ENCODE measurements at places on chromosomes 11 and 22.

GRCh38 chr11:15944460-15944859 lies 411.9 kb downstream of the SOX6 start:
- peak; percentile 64 for DNase-seq

- DNase-seq: no peak
Observed at GRCh38 chr11:119599864-119600541, 129.0 kb downstream of the NECTIN1 start.

DNA sequence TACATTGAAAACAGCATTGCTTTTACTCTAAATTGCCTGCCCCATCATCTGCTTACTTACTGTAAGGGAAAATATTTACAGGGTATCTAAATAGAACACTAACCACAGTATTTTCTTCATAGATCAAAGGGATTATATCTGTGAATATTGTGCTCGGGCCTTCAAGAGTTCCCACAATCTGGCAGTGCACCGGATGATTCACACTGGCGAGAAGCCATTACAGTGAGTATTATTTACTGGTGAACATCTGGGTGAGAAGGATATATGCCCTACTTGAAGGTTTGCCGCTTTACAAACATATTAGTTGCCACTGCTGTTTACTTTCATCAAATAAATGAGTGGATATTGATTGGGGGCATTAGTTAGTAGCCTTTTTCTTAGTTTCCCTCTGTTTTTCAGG lies 5.9 kb upstream of the CNTF start:
- no peak for DNase-seq

- no peak for DNase-seq
Observed at GRCh38 chr11:14422814-14423182, 63.8 kb upstream of the RRAS2 start.

- DNase-seq: no peak
Observed at GRCh38 chr11:120125024-120125423, 12.9 kb downstream of the TRIM29 start.

- DNase-seq: peak; percentile 89
Observed at GRCh38 chr11:73141309-73142127, 600 bp downstream of the FCHSD2 start.

- no peak for DNase-seq
Observed at GRCh38 chr22:37616201-37617083, 7.8 kb downstream of the GGA1 start.

GRCh38 chr11:67387069-67387468 lies 4.7 kb upstream of the RAD9A start:
- DNase-seq: peak; percentile 58

- DNase-seq: no peak
Observed at GRCh38 chr11:97743205-97743742, 1277.5 kb upstream of the CNTN5 start.

GRCh38 chr11:6926208-6927029 lies at the start of gene ZNF215:
Gene ZNF215, plus strand, starts transcription at chr11:6926426. Its CDS starts 5,847 bp downstream, at chr11:6932273.
- DNase-seq: peak; percentile 97

GRCh38 chr11:69010964-69011623 lies 2.0 kb downstream of the MRGPRF start:
- peak; percentile 90 for DNase-seq

- peak; percentile 77 for DNase-seq
Observed at GRCh38 chr11:889687-890475, 20.7 kb downstream of the CHID1 start.

DNA sequence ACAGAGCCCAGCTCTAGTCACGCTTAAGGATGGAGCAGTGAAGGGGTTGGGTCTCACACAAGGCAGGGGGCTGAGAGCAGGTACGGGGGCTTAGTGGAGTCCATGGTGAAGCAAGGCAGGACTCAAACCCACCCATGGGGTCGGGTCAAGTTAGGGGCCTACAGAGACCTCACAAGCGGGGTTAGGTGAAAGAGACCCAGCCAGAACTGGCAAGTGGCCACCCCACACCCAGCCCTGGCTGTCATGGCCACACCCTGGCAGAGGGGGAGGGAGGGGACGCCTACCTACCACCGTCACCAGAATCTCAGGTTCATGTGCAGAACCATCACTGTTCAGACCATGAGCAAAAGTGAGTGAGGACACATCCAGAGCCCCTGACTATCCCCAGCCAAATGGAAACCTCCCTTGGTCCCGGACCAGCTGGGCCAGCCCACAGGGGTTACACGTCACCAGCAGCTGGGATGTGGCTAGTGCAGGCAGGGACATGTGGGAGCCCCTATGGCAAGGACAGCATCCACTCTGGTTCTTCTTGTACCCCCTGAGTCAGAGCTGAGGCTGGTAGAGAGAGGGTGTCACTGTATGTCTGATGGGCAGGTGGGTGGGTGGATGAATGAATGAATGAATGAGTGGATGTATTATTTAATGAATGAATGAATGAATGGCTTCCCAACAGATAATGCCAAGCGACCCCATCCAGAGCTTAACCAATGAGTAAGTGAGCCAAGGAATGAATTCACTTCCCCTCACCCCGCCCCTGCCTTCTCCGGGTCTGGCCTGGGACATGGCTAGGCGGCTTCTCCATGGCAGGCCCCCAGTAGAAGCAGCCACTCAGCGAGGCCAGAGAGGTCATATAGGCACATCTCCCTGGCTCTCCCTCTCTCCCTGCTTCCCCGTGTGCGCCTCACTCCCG lies 681.6 kb downstream of the TBC1D22A start:
- DNase-seq: no peak

- no peak for DNase-seq
Observed at GRCh38 chr22:26385164-26385563, 43.9 kb upstream of the ASPHD2 start.

DNA sequence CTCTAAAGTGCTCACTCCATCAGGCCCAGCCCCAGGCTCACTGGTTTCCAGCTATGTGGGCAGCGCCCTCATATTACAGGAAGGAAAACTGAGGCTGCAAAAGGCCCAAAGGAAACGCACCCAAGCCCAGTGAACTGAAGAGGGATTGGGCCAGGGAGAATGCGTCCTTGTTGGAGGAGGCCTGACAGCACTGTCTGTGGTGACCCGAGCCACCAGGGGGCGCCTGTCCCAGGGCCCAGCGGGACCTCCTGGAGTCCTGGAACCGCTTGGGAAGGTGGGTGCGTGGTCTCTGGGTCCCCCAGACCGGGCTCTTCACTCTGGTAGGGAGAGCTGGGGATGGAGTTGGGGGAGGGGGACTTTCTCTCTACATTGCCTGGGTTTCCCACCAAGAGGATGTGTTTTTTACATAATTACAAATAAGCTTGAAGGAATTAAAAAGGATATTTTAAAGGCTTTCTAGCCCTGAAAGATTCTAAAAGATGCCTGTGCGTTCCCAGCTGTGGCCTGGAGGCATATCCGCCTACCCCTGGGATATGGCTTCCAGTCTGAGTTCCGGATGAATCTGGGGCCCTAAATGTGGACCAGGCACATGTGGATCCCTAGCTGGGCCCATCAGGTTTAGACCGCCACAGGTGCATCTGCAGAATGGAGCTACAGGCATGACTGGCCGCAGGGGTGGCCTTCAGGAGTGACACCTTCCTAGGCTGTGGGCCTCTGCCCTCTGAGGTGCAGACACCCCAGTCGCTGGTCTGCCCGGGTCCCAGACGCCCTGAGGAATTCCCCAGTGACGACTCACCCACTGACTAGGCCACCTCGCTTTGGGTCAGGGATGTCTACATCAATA lies 4.2 kb downstream of the SPI1 start:
- peak; percentile 96 for DNase-seq

DNA sequence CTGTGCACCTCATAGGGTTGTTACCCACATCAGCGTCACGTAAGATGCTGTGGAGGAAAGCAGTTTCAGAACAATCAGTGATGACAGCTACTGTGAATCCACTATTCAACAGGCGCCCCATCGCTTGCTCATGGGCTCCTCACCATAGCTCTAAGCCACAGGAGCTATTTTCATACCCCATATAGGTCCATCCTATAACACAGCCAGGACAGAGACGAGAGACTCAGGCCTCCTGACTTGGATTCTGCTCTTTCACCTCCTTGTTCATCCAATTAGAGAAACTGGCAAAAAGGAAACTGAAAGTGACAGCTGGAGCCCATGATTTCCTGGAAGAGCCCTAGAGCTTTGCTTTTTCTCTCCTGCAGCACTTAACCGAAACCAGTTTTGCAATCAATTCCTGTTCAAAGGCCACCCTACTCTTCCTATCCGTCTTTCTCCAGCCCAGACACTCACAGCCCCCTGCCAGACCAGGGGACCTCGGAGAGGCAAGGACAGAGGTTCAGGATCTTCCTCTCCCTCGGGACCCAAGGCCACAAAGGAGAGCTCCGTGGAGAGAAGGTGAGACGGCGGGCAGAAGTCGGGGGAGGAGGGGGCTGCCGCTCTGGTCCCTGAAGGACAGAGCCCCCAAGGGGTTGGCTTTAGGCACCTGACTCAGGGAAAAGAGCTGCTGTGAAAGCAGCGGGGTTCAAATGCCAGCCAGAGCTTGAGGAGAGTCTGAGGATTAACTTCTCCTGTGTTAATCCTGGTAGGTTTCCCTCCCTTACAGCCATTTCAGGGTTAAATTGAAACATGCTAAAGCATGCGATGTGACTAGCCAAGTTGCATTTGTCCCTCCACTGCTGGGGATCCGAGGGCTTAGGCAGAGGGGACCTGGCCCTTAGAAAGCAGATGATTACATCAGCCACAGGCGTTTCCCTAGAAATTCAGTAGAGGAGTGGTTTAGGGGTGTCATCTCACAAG lies at the start of gene APOL6:
Gene APOL6, plus strand, starts transcription at position 381 of the 960 bp plus-strand sequence. CDS start 7,980 bp downstream, outside the sequence.
- DNase-seq: no peak

DNA sequence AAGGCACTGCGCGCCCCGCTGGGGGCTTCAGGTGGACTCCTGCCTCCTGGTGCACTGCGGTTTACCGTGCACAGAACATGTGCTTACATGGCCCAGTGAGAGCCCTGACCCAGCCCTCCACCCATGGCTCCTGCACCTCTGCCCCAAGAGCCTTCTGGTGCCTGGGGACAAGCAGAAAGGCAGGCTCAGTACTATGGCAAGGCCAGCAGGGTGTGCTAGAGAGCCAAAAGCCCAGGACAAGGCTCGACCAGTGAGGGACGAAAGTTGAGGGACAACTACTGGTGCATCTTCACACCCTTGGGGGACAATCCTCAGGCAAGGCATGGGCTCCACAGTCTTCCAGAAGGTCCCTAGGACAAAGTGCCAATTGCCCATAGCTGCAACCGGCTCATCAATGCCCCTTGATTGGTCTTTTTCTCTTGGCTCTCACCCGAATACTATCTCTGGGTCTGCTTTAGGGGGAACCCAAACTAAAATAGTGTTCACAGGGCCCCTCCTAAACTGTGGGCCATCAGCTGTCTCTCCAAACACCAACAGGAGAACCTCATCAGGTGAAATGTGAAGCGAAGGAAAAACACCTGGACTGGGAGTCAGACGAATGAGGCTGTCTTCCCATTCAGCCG lies 13.5 kb downstream of the PGA5 start:
- peak; percentile 93 for DNase-seq

DNA sequence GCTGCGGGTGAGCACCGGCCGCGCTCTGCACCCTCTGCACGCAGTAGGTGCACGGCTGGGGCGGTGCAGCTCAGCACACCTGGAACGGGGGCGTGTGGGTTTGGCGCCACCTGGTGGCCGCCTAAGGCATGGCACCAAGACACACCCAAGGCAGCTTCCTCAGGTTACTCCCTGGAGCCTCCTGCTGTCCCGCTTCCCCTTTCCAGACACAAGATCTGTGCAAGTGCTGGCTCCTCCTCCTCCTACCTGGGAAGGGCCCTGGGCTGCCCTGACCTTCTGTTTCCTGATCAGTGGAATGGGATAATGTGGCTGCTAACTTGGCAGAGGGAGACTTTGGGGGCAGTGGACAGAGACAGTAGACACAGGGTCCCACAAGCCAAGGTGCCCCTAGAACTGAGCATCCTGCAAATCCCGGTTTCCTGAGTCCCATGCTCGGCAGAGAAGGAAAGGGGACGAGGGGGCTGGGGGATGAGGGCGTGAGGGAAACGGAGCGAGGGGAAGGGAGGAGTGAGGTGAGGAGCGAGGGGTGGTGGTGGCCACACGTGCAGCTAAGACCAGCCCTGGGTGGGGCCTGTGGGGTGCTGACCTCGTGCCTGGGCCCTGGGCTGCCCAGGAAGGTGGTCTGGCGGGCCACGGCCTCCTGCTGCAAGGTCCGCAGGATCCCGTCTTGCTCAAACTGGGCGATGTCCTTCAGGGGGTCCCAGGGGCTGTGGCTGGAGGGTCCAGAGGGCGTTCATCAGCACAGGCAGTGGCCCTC lies 34.8 kb upstream of the CARS1 start:
- DNase-seq: peak; percentile 98

- no peak for DNase-seq
Observed at GRCh38 chr22:45826520-45826919, 150.4 kb downstream of the WNT7B start.

- no peak for DNase-seq
Observed at GRCh38 chr22:29311464-29312217, 3.9 kb downstream of the RASL10A start.

- no peak for DNase-seq
Observed at GRCh38 chr11:118918686-118919280, 6.9 kb downstream of the BCL9L start.

DNA sequence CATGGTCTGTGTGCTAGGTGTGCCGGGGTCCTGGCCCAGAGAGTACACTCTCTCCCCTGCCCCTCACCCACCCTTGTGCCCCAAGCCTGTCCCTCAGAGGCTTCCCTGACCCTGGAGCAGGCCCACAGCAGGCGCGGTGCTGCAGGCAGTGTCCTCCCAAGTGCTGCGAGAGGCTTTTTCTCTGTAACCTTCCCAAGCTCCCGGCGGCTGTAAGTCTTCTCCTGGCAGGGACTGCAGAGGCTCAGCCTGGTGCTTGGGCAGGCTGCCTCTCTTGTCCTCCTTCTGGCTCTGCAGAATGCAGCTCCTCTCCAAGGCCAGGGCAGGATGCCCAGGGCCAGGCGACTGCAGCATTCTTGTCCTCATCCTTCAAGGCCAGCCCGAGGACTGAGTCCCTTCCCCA lies 15.9 kb downstream of the RFPL1 start:
- DNase-seq: no peak

- DNase-seq: no peak
Observed at GRCh38 chr11:40337118-40337517, 1122.3 kb downstream of the LRRC4C start.

DNA sequence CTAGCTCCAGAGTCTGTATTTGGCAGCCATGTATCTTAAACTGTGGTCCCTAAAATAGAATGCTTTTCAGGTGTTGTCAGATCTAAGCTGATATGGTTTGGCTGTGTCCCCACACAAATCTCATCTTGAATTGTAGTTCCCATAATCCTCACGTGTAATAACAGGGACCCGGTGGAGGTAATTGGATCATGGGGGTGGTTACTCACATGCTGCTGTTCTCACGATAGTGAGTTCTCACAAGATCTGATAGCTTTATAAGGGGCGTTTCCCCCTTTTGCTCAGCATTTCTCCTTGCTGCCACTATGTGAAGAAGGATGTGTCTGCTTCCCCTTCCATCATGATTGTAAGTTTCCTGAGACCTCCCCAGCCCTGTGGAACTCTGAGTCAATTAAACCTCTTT lies 199.9 kb upstream of the ISX start:
- DNase-seq: no peak

GRCh38 chr11:63445720-63446119 lies 45.2 kb downstream of the PLAAT5 start:
- DNase-seq: no peak

GRCh38 chr11:17572359-17572690 lies 25.3 kb downstream of the OTOG start:
- DNase-seq: no peak

Data from endodermal cell (in vitro differentiated cells).